ENCODE measurements at places on chromosomes 7 and 10. TPM values are rescaled to one million over a fixed set of nuclear protein-coding genes. Genes with fewer than 3 reads are reported as not detected.
A peak's percentile ranks its signal among the peaks of the same experiment; 100 is the strongest.

Gene FBH1
- 65.8 TPM for total RNA-seq

Gene MEOX2
- total RNA-seq, result not detected

Gene CLCN1
- total RNA-seq, result not detected

Gene DDC
- total RNA-seq, result not detected

Gene HABP2
- 0.07 TPM for total RNA-seq

Gene GPR85
- total RNA-seq, result not detected

Gene ARHGEF35
- 9.0 TPM for total RNA-seq

Gene KCNIP2
- total RNA-seq, result 0.29 TPM

DNA sequence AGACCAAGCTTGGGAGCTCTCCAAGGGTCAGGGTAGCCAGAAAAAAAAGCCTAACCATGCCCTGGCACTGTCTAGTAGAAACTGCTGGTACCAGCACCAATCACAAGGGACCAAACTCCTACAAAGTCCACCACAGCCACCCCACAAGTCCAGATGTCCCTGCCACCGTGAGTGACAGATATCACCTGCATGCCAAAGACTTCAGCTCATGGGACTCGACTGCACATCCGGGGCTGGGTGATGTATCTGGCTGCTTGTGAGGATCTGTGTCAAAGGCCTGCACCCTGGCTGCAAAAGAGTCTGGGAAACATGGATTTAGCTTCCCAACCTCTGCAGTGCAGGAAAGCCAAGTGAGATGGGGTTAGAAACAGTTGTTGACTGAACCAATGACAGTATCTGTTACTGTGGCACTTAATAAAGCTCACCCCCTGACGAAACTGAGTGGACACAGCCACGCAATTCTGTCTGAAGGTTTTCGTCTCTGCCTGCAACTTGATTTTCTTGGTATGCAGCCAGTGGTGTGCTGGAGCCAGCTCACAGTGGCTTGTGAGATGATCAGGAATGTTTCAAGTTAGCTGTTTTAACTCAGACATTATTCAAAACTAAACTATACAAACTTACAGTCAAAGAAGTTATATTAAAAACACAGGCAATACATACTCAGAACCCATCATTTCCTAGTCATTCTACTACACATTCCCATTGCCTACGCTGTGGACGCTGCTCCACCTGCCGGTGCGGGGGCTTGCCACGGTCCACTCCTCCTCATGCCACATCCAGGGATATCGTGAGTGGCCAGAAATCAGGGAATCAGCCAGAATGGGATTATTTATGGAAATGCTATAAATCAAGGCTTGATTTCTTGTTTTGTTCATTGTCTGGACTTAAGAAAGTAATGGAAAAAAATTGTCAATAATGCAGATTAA, 9.2 kb downstream of the ZNF488 start:
- no peak for DNase-seq

DNA sequence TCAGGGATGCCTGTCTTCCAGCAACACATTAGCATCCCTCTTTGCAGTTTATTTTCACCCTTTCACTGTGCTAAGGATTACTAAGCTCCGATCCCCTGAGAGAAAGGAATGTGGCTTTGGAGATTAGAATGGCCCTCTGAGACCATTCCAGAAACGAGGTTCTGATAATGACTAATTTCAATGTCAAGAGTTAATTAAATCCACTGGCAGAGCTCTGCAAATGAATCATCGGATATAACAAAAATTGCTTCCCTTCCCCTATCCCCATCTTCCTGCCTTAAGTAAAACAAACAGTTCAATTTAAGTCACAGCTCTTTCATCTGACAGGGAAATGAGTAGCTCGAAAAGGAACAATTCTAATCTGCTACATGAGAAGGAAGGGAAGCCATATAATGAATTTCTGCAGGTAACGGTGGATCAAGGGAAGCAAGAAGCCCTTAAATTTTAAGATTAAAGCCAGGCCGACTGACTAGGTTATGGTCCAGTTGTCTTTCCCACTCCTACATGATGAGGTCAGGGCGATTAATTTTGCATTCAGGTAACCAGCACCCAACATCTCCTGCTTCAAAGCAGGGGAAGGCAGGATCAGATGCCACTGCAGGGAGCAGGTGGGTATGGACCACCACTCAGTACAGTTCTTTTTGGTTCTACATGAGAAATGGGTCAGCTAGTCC, 50.5 kb downstream of the MALSU1 start:
- no peak for DNase-seq

GRCh38 chr10:124145109-124145870, 51.9 kb upstream of the CHST15 start:
- no peak for DNase-seq

DNA sequence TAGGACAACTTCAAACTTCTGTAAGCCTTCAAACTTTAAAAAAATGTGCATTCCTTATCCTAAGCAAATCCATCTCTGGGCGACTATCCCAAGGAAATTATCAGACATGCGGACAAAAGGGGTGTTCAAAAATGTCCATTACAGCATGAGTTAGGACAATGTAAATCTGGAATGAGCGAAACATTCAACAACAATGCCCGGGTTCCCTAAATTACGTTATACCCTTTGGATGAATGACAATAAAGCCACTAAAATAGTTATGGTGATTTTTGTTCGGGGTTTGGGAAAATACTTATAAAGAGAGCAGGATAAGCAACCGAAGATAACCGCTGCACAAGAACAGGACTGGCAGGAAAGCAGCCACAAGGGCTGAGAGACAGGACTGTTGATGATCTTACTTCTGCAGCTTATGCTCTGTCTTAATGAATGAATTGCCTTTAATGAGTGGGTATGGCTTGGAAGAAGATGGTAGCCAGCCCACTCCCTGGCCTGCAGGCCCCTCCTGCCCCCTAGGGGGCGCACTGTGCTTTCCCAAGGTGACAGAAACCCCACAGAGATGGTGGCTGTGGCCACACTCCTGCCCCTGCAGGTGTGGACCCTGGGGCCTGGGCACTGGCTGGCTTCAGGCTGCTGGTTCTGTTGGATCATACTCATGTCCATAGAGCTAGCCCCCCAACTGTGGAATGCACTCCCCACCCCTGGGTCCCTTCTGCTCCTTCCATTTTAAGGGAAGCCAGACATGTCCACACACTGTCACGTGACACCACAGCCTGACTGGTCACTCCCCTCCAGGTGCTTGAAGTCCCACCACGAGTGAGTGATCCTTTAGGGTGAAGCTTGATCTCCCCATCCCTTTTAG, 45.0 kb downstream of the ZCCHC24 start:
- DNase-seq, result no peak

- no peak for DNase-seq
Measured at GRCh38 chr7:72015136-72015535, 397.0 kb downstream of the CALN1 start.

GRCh38 chr7:272631-273030, 17.3 kb upstream of the FOXL3 start:
- DNase-seq, result no peak

GRCh38 chr7:30276203-30276900, 8.0 kb upstream of the ZNRF2 start:
- DNase-seq, result no peak

- DNase-seq, result no peak
Measured at GRCh38 chr7:34452363-34452762, 205.7 kb upstream of the NPSR1 start.

GRCh38 chr7:142908921-142909890, 23.7 kb upstream of the TRPV6 start:
- DNase-seq, result no peak

GRCh38 chr10:117463545-117463920, 79.0 kb upstream of the EMX2 start:
- DNase-seq, result no peak

- no peak for DNase-seq
Measured at GRCh38 chr10:132961420-132961786, 19.0 kb upstream of the CFAP46 start.

DNA sequence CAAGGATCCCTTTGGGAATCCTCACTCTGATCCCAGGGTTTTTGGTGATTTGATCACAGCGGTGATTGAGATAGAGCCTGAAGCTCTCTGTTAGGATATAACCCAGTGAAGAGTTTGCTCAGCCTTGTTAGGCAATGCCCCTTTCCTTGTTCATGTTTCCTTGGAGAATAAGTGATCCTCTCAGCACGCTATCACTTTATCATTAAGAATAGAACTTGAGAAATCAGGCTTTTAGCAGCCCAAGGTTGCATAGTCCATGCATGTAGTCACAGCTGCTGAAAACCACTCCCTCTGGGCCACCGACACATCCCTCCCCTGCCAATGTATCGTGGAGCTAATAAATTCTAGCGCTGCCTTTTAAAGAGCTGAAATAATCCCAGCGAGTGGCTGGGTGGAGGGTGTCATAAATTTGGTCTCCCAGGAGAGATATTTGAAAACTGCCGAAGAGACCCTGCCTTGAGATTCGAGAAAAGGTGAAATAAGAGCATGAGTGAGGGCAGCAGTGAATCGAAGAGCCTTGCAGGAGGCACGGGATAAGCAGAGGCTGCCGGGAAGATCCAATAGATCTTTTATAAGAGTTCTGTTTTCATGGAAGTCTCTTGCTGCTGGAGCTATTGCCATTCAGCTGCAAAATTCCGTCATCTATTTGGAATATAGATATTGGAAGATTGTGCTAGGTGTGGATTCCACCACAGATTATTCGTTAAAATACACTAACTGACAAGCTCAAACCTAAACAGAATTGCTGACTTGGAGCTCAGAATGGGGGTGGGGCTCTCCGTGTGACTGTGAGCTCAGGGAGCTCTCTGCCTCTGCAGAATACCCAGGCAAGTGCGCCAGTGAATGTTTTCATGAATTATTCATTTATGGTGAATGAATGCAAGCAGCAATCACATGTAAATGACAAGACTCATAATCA, 249.8 kb downstream of the TRIL start:
- DNase-seq, result no peak

DNA sequence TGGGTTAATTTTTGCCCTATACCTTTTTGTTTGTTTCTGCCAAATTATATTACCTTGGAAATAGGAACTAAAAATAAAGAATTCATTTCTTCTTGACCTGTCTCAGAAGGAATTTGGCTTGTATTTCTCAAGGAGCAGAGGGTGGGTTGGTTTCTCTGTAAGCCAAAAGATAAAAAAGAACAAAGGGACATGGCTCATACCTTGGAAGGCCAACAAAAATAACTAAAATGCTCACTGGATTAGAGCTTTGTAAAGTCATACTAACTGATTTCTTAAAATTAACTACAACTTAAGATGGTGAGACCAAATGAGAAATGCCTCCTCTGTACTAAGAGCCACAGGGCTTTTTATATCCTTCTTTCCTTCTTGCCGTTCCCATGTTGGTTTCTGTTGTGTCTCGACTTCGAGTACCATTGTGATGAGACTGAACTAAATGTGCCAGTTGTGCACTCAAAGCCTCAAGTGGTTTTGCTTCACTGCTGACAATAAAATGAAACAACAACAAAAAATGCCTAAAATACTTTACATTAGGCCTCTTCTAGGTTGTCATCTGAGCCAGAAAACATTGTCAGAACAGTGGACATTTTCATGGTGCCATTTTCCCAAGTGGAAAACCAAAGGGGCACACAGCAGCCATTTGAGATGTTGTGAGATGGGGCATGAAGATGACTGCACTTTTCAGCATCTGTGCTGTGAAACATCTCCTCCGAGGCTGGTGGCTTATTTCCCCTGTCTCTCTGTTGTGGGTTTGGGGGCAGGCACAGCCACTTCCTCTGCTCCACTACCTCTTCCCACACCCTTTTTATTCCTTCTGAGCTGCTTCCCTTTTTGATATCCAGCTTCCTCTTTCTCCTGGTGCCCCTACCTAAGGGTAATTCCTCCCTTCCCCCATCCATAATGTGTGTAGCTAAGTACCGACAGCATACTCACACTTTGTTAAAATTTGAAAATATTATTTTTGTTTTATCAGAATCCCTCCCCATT, 51.8 kb upstream of the AGR3 start:
- DNase-seq, result no peak

DNA sequence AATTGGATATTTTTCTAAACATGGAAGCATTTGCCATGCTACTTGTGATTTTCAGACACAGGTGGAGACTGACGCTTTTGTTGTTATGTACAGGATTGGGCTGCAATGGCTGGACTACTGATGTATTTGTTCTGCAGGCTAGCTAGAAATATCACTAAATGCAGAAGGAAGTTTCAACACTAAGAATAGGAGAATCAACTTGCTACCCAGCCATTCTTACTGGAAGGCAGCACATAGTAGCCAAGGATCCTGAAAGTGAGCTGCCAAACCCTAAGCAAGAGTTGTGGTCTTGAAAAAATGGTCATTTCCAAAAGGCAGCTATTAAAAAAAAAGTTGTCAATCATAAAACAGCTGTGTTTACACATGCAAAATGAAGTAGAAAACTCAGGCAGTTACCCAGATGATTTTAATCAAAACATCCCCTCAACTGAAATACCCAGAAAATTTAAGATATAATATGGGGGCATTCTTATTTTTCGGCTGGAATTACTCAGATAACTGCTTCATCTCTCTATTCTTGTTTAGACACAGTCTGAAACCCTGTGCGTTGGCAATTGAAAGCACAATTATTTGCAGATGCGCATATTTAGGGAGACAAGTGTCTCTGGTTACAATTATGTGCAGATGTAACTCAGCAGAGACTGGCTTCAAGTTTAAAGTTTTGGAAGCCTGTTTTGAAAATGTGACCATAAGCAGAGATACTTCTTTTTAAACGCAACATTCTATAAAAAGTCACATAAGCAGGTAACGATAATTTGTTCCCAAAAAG, 31.2 kb downstream of the GFRA1 start:
- no peak for DNase-seq

- no peak for DNase-seq
Measured at GRCh38 chr7:91302794-91303193, 38.6 kb downstream of the FZD1 start.

DNA sequence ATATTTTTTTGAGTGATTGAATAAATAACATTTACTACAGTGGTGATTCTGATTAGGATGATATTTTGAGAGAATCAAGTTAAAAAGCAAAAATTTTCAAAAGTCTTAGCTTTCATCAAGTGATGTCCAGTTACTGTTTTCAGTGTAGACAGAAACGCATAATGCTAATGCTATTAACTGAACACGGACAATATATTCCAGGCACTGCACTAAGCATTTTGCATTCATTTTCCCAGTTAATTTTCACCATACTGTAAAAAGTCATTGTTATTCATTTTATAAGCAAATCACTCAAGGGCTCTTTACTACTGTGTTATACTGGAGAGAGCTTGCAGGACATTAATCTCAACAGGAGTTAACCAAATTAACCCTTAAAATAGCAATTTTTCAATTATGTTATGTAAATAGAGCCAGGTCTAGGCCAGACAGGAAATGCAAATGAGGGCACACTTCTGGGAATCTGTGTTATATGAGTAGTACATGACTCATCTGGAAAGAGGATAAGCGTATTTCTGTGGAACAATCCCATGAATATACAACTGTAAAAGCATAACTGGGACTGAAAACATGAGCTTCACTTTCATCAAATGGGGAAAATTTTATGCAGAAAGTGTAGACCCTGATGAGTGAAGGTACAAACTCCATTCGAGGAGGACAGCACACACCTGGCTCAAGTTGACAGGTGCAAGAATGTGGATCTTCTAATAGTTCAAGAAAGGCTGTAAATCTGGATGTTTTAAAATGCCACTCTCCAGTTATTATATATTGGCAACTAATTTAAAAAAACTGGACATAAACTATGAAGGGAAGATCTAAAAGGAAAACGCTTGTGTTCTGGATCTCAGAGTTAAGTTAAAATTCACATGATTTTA, 75.4 kb downstream of the ANK3 start:
- peak; percentile 42 for DNase-seq

Measured in kidney epithelial cell (primary cell).